MV-4-11 (cell line): ENCODE measurements at places on chromosomes 5 and 9.
A peak's percentile ranks its signal among the peaks of the same experiment; 100 is the strongest.

GRCh38 chr5:84382363-84383295 lies 2.1 kb downstream of the EDIL3 start:
- DNase-seq = no peak

GRCh38 chr9:129682381-129682780 lies 16.9 kb downstream of the PRRX2 start:
- DNase-seq = no peak

- DNase-seq = no peak
These were observed 26.7 kb downstream of the UNC5A start for GRCh38 chr5:176836811-176837706.

DNA sequence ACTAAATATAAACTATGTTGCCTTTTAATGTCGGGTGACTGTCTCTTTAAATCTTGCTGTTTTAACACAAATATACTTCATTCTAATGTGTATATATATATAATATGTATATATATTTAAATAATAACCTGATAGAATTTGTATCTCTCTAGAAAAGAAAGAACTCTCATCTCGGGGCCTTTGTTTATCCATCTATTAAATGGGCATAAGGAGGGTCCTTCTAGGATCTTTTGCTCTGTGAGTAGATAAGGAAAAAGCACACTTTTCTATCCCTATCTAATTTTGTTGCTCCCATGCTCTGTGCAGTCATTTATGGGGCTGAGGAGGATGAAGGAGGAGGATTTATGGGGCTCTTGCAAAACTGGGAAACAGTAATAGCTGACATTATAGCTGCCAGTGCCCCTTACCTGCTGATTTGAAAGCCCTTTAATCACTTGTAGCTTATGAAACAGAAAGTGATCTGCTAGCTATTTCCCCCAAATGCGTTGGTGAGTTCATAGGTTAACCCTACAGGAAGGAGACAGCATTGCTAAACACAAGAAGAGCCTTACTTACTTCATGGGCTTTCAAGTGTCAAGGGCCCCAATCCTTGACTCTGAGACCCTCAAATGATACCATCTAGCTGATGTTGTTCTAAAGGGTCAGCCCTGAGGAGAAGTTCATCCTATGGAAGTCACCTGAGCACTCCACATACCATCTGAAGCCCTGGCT lies 5.8 kb upstream of the PPARGC1B start:
- DNase-seq = peak; percentile 52

DNA sequence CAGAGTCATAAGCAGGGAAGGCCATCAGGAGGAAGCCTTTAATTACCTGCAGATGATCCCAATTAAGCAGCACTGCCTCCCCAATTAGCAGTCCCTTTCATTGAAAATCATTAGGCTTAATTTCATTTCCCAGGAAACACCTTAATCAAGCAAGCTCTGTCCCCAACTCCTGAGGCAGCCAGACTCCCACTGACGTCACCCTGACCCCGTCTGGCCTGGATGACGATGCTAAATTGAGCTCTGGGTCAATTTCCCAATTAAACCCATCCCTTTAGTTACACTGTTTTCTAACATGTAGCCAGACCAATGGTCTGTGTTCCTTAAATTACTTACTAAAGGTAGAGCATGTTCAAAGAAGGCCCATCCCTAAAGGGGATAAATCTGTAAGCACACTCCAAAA lies 84.0 kb upstream of the SPOCK1 start:
- DNase-seq = no peak
